Naive thymus-derived CD8-positive, alpha-beta T cell (primary cell): ENCODE measurements at places on chromosomes 1 and 21.
A peak's percentile ranks its signal among the peaks of the same experiment; 100 is the strongest.

GRCh38 chr21:37562920-37563640 is 196.5 kb downstream of the DYRK1A start:
- DNase-seq: no peak

- no peak for DNase-seq
These were observed 69.0 kb upstream of the NFIA start for GRCh38 chr1:61013189-61013945.

- DNase-seq: no peak
These were observed 884 bp upstream of the LRRC8C start for GRCh38 chr1:89631816-89632656.

DNA sequence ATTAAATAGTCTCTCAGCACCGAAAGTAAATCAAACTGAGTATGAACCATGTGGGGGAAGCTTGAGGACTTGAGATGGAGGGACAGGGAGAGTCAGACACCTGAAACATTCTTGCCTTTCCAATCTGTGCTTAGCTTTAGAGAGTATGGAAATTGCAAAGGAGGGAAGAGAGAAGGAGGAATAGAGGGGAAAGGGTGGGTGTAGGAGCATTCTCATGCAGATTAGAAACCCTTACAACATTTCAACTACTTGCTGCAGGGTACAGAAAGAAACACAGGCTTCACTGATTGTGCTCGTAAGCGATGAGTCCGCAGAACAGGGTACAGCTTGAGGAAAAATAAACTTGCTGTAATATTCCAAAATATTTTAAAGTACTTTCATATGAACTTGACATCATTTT is 73.8 kb downstream of the NIBAN1 start:
- DNase-seq: no peak

GRCh38 chr1:167202049-167202448 is 18.6 kb upstream of the POU2F1 start:
- DNase-seq: no peak

DNA sequence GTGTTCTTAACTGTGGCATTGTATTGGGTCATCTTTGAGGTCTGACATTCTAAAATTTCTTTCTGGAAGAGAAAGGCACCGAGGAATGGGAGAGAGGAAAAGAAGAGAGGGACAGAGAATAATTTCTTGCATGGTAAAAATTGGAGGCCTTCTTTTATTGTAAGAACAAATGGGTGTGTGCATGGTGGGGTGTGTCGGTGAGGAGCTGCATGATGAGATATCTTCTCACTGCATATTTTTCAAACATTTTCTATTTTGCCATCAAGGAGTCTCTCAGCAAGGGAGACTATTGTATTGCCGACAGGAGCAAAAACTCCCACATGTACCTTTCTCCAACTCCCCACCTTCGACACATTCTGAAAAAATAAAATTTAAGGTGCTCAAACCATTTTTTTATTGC is 6.5 kb upstream of the CTSE start:
- no peak for DNase-seq

DNA sequence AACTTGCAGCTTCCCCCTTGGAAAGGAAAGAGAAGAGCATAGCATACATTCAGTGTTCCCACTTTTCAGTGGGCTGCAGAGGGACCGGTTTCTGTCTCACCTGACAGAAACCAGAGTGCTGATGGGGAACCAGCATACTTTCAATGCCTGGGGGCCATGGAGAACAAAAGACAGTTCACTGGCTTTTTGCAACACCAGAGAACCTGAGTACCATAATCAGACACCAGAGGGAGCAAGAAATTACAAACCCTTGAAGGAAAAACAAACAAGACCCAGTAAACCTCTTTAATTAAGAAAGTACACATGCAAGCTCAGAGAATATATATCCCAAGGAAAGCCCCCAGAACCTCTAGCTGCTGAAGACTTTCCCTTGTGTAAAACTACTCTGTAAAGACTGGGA is 51.1 kb downstream of the CSMD2 start:
- no peak for DNase-seq

DNA sequence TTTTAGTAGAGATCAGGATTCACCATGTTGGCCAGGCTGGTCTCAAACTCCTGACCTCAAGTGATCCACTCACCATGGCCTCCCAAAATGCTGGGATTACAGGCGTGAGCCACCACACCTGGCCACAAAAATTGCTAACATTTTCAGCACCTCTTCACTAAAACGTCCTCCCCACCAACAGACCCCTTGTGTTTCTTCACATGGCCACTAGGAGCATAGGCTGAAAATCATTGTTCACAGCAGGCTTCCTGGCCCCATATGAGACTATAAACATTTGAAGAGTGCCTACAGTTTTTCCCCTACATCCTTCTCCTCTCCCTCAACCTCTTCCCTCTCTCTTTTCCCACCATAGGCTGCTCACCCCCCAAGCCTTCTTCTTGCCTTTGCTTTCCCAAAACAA is 28.0 kb upstream of the SFPQ start:
- no peak for DNase-seq

GRCh38 chr21:24050231-24050630 is 1557.0 kb downstream of the MRPL39 start:
- no peak for DNase-seq

DNA sequence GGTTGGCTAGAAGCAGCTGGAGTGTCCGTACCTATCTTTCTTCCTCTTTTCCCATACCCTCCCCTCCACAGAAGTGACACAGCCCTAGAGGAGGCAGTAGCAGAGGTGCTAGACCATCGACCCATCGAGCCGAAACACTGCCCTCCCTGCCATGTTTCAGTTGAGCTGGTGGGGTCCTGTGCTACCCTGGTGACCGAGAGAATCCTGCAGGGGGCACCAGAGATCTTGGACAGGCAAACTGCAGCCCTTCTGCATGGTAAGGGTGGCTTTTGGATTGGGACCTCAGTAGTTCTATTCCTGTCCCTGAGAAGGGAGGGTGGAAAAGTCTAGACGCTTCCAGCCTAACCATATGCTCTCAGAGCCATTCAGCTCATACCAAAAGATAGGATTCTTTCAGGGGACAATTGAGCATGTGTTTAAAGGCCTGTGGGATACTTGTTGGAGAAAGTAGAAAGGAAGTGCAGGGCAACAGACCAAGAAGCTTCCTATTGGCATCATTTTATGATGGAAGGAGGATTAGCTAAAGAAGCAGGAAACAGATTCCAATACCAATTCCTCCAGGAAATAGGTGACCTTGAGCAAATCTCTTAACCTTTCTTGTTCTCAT is 11.7 kb upstream of the BNIPL start:
- DNase-seq: peak; percentile 89

DNA sequence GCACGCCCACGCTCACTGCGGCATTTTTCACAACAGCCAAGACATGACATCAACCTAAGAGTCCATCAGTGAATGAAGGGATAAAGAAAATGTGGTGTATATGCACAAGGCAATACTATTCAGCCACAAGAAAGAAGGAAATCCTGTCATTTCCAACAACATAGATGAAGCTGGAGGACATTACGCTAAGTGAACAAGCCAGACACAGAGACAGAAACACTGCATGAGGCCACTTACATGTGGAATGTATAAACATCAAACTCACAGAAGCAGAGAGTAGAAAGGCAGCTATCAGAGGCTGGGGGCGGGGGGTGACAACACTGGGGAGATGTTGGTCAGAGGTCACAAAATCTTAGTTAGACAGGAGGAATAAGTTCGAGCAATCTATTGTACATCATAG is 20.9 kb downstream of the TMPRSS2 start:
- no peak for DNase-seq
